ENCODE measurements at places on chromosomes 6 and 20. TPM values are rescaled to one million over a fixed set of nuclear protein-coding genes. Genes with fewer than 3 reads are reported as not detected.

DNA sequence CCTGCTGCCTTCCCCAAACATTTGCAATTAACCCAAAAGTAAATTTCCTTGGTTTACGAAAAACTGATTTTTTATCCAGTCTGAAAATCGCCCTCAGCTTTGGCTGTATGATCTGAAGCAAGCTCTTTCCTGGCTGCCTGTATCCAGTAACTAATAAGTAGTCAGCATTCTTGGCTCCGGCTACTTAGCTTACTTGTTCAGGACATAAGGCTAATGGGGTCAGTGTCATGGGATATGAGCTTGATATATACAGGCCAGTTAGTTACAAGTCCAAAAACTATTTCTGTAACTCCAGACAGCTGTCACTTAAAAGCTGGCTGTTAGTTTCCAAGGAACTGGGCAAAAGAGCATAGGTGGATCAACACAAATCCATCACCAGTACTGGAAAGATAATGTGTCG, 56.2 kb downstream of the KHDC1L start:
- no peak for DNase-seq

GRCh38 chr6:96304997-96305396, 216.6 kb upstream of the UFL1 start:
- no peak for DNase-seq

The BMP6 gene
- polyA plus RNA-seq = 3.0 TPM

The DOK5 gene
- polyA plus RNA-seq = 12.9 TPM

- DNase-seq = no peak
Measured at GRCh38 chr6:7993952-7994351, 70.2 kb downstream of the BLOC1S5 start.

DNA sequence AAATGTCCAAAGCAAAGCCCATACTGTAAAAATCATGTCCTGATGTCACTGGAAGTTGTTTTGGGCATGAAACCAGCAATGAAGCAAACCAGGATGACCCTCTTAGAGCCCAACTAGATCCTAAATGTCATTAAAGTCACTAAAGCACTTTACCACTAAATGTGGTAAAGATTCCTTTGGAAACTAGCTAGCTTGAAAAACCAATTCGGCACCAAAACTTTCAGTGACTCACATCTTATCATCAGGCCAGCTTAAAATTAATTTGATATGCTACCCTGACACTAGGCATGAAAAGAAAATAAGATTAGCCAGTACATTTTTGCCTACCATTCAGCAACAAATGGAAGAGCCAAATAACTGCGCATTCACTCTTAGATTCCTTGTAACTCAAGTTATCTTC, 145.8 kb downstream of the PACRG start:
- no peak for DNase-seq

GRCh38 chr6:115976321-115976870, 84.3 kb downstream of the FRK start:
- DNase-seq = no peak

DNA sequence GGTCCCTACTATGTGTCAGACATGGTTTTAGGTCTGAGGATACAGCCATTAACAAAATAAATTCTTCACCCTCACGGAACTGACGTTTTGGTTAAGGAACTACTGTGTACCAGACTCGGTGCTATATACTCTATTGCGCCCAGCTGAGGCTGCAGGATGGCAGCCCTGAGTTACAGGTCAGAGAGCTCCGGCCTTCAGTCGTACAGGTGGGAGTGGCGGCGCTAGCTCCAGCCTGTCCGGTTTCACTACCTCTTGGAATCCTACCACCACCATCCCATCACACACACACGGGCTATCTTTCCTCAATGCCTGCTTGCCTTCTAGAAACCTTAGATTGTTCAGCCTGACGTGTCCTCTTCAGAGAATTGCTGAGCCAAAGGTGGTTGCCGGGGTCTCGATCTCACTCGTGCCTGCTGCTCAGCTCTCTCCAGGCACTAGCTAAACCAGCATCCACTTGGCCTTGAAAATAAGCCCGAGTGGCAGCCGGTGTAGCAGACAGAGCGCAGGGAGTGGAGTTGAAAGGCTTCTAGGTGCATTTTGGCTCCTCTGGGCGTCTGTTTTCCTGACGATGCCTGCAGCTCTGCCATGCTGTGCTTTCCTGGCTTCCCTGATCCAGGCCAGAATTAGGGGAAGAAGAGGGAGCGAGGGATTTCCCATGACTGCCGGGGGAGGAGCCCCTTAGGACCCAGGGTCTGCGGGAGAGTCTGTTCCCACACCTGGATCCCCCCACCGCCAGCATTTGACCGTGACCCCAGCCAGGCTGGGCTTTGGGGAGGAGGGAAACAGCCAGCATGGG, 1.1 kb upstream of the TCF15 start:
- DNase-seq = no peak

The EZR gene
- 178 TPM for polyA plus RNA-seq

GRCh38 chr6:48671505-48671904, 560.5 kb upstream of the PTCHD4 start:
- DNase-seq = no peak

GRCh38 chr6:135423649-135424128, 73.9 kb downstream of the AHI1 start:
- DNase-seq = no peak

The BACH2 gene
- 0.61 TPM for polyA plus RNA-seq

GRCh38 chr6:125810445-125810844, 19.7 kb downstream of the NCOA7 start:
- DNase-seq = no peak

GRCh38 chr6:80939898-80940297, 812.6 kb downstream of the TENT5A start:
- DNase-seq = no peak

GRCh38 chr6:136410201-136411024, 120.8 kb upstream of the BCLAF1 start:
- DNase-seq = no peak

All from right cardiac atrium (tissue), 5 donors.